ENCODE measurements at places on chromosomes 1 and 21. TPM values are rescaled to one million over a fixed set of nuclear protein-coding genes. Genes with fewer than 3 reads are reported as not detected.

Gene CC2D1B
- total RNA-seq: 20.5 TPM

Gene RNF186
- total RNA-seq: not detected

Gene MAP3K6
- 45.2 TPM for total RNA-seq

Gene IGFN1
- total RNA-seq: not detected

Gene CYP2J2
- total RNA-seq: 3.0 TPM

Gene DAB1
- total RNA-seq: not detected

Gene GLMN
- total RNA-seq: 10.4 TPM

Gene FUCA1
- total RNA-seq: 20.7 TPM

Gene KAZN
- total RNA-seq: 17.0 TPM

Gene KRTAP10-6
- not detected for total RNA-seq

Gene CD5L
- total RNA-seq: not detected

Gene SYDE2
- 4.2 TPM for total RNA-seq

Gene LCK
- 2.5 TPM for total RNA-seq

Gene IGSF3
- total RNA-seq: 61.4 TPM

Gene HTR6
- total RNA-seq: not detected

Gene NPHS2
- not detected for total RNA-seq

Gene DOP1B
- 6.3 TPM for total RNA-seq

Gene ACOT11
- 8.2 TPM for total RNA-seq

Gene FGR
- total RNA-seq: not detected

Gene MAP3K21
- 10.6 TPM for total RNA-seq

Gene NPR1
- not detected for total RNA-seq

Gene KCNK1
- total RNA-seq: 13.4 TPM

Gene TMEM52
- total RNA-seq: 8.2 TPM

Gene F5
- 0.07 TPM for total RNA-seq

Gene AQP10
- 0.78 TPM for total RNA-seq

Gene PTPN14
- total RNA-seq: 19.8 TPM

Gene KRTAP20-4
- not detected for total RNA-seq

Gene OR2AJ1
- total RNA-seq: not detected

Gene NTNG1
- total RNA-seq: 1.3 TPM

Gene DNM3
- 2.0 TPM for total RNA-seq

Gene ORC1
- total RNA-seq: 15.3 TPM

Gene GPR37L1
- 0.07 TPM for total RNA-seq

Gene MAP1LC3C
- not detected for total RNA-seq

Gene LPAR3
- 25.7 TPM for total RNA-seq

Gene CHRNB2
- total RNA-seq: not detected

Gene PWP2
- total RNA-seq: 12.8 TPM

Gene FYB2
- not detected for total RNA-seq

Gene CD244
- total RNA-seq: not detected

Gene TMEM79
- total RNA-seq: 37.5 TPM

Gene PIAS3
- total RNA-seq: 36.7 TPM

Gene KRTAP19-2
- not detected for total RNA-seq

Gene ST6GALNAC5
- 0.60 TPM for total RNA-seq

Gene RNPEP
- 117 TPM for total RNA-seq

Gene PLCH2
- 79.0 TPM for total RNA-seq

Gene NPPA
- total RNA-seq: not detected

Gene OR2T2
- not detected for total RNA-seq

Gene ILDR2
- total RNA-seq: not detected

Gene CSMD2
- not detected for total RNA-seq

Gene MATN1
- total RNA-seq: not detected

Gene IL10RB
- total RNA-seq: 18.1 TPM

Gene NADK
- 56.7 TPM for total RNA-seq

Gene PGBD5
- total RNA-seq: 4.2 TPM

Gene WNT2B
- total RNA-seq: 0.65 TPM
